ENCODE measurements at places on chromosomes 3 and 15.

GRCh38 chr3:126082362-126083137 is 1.4 kb downstream of the SLC41A3 start:
- DNase-seq: no peak

- DNase-seq: no peak
These were observed 219.5 kb downstream of the PLCH1 start for GRCh38 chr3:155525324-155525833.

- peak; percentile 46 for DNase-seq
These were observed 398.5 kb downstream of the ROBO1 start for GRCh38 chr3:79369306-79369705.

DNA sequence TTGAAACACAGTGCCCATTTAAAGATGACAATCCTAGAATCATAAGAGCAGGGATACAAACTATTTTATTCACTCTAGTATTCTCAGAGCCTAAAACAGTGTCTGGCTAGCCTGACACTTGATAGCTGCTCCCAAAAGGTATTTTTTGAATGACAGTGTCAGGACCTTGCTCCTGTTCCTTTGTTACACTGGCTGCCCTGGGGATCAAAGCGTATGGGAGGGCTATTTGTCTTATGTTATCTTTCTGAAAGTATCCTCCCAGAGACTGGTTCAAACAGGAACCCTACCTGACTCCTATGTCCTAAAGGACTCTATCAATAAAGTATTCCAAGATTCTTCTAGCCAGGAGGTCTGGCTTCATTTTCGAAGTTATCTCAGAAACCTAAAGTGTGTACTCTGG is 621.4 kb downstream of the FHIT start:
- no peak for DNase-seq

Measured in iris pigment epithelial cell (primary cell).